Natural killer cell treated with Interleukin-12 subunit alpha and Interleukin-12 subunit beta and Interleukin-15 and Interleukin-18, amount 100 ng/mL, for 72 hours (primary cell): ENCODE measurements at places on chromosomes 1 and 21. TPM values are rescaled to one million over a fixed set of nuclear protein-coding genes. Genes with fewer than 3 reads are reported as not detected.

- no peak for DNase-seq
Measured at GRCh38 chr1:211349741-211350140, 23.1 kb downstream of the TRAF5 start.

DNA sequence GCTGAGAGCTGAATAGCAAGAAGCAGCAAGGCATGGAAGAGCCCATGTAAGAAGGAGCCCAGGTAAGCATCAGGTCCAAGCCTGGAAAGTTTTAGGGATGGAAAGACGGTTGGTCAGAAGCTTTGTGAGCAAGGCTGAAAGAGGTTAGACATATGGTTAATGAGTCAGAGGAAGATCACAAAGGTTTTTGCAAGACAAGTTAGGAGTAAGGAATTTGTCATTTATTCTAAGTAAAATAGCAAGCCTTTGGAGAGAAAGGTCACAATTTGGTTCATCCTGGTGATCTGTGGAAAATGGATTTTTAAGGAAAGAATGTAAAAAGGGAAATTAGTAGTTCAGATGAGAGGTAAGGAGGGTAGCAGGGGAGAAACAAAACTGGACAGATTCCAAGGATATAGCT is 106.7 kb downstream of the DPYD start:
- no peak for DNase-seq

DNA sequence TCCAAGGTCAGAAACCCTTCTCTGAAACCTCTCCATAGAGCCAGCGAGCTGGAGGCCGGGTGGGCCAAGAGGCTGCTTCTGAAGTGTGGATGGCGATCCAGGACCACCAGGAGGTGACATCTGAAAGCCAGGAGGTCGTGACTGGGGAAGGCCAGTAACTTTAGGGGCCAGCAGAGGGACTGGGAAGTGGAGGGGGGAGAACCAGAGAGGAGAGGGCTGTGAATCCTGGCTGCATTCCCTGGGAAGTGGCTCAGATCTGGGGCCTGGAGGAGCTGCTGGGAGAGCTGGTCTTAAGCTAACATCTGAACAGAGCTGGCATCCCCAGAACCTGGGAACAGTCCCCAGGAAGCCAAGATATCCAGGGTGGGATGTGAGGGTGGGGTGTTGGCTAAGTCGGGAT is 11.3 kb upstream of the EPHA8 start:
- no peak for DNase-seq

DNA sequence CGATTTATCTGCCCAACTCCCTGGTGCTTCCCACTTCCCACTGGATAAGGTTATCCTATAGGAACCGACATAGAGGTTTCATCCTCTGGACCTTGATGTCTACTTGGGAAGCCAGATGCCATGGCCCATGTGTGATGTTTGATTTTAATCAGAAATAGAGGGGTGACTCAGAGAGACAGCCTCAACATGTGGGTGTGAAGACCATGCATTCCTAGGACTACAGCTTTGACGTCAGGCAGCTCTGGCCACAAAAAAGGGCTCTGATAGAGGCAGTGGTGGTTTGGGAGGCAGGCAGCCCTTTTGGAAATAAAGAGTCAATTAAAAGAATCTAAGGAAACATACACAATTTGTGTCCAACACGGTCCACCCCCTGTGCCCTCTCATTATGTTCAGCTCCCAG is 5.2 kb upstream of the SH2D2A start:
- DNase-seq, result no peak

- DNase-seq, result no peak
Measured at GRCh38 chr1:58779059-58779754, 4.6 kb downstream of the JUN start.

DNA sequence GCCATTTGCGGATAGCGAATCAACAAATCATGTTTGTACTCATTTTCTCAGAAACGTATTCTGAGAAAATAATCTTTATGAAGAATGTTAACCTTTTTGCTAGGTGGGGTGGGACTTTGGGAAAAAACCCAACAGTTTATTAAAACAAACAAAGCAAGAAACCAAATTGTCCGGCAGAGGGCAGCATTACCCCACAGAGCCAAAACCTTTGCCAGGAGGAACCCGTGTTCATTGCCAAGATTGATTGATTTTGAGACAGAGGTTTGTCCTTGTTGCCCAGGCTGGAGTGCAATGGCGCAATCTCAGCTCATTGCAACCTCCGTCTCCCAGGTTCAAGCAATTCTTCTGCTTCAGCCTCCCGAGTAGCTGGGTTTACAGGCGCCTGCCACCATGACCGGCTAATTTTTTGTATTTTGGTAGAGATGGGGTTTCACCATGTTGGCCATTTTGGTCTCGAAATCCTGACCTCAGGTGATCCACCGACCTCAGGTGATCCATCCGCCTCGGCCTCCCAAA is 70.8 kb upstream of the RHOU start:
- no peak for DNase-seq

- no peak for DNase-seq
Measured at GRCh38 chr21:36513430-36513829, 33.5 kb upstream of the CLDN14 start.

- DNase-seq, result no peak
Measured at GRCh38 chr1:38576241-38576640, 283.3 kb downstream of the RRAGC start.

- no peak for DNase-seq
Measured at GRCh38 chr1:208318150-208318734, 74.1 kb upstream of the PLXNA2 start.

DNA sequence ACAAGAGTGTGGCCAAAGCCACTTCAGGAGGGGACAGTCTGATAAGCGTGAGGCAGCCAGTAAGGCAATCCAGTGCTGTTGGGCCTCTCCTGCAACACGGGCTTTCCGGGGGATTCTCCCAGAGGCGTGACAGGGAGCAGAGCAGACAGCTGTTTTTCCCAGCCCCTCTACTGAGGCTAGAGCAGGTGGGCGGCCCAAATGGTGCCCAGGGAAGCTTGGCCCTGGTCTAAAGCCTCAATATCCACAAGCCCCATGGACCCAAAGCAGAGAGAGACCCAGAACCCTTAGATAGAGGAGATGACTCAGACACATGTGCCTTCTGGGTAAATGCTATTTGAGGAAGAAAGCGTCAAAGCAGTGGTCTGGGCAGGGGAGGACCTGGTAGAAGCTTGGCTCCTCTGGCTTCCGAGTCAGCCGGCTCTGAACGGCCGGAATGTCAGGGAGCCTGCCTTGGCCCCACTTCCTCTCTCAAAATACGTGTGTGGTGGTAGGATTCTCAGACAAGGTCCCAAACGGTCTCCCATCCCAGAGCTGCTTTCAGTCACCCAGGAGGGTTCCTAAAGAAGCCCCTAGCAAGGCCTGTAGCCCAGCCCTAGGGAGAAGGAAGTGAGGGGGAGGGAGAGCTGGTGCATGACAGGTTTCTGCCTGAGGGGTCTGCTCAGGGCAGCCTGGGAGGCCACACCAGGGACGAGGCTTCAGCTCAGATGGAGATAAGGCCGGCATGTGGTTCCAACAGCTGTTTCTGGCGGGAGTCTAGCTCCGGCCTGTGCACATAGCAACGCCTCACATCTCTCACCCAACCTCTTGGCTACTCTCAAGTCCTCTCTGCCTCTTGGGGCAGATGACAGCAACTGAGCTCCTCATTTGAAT is 28.8 kb downstream of the PIK3C2B start:
- no peak for DNase-seq

GRCh38 chr1:9687874-9688582 is 36.5 kb downstream of the PIK3CD start:
- no peak for DNase-seq

- DNase-seq, result no peak
Measured at GRCh38 chr21:26127918-26128317, 42.7 kb downstream of the APP start.

- DNase-seq, result no peak
Measured at GRCh38 chr1:30385246-30385995, 338.0 kb downstream of the MATN1 start.

- no peak for DNase-seq
Measured at GRCh38 chr1:11752359-11753088, 9.5 kb upstream of the C1orf167 start.

DNA sequence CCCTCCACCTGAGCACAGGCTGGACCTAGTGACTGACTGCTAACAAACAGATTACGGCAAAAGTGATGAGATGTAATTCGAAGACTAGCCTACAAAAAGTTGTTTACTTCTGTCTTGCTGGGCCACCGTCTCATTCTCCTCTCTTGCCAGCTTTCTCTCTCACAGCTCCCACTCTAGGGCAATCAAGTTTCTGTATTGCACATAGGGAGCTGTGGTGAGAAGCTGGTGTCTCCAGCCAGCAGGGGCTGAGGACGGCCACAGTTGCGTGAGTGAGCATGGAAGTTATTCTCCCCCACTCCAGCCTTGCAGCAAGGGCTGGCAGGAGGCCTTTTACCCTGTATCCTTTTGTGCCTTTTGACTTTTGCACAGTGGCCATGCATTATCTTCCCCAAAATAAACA is 8.6 kb upstream of the COL6A2 start:
- no peak for DNase-seq

Gene SLC6A17
- total RNA-seq, result not detected

Gene CDC20
- 98.7 TPM for total RNA-seq

Gene ACTL8
- total RNA-seq, result not detected

Gene SFN
- 0.50 TPM for total RNA-seq

Gene POGZ
- total RNA-seq, result 74.9 TPM

Gene THEM5
- not detected for total RNA-seq
